ENCODE measurements at places on chromosomes 12 and 14.

- no peak for DNase-seq
Measured at GRCh38 chr12:105915997-105916759, 222.6 kb downstream of the NUAK1 start.

GRCh38 chr12:102879144-102879763, 37.8 kb downstream of the PAH start:
- no peak for DNase-seq

- no peak for DNase-seq
Measured at GRCh38 chr12:68560851-68561422, 49.8 kb upstream of the RAP1B start.

DNA sequence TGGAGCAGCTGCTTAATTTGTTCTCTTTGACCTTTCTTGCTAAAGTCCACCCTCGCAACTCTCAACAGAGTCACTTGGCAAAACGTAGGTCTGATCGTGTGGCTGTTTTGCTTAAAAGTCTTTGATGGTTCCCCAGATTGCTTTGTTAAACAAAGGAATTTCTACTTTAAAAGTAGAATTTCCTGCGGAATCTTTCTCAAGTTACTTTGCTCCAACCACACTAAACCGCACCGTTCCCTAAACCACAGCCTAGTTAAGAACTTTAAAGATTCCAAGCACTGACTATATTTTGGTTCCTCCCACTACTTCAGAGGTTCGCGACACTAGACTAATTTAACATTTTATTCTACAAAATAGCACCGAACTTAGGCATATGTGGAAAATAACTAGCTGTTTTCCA, 114.8 kb upstream of the FGD4 start:
- no peak for DNase-seq

DNA sequence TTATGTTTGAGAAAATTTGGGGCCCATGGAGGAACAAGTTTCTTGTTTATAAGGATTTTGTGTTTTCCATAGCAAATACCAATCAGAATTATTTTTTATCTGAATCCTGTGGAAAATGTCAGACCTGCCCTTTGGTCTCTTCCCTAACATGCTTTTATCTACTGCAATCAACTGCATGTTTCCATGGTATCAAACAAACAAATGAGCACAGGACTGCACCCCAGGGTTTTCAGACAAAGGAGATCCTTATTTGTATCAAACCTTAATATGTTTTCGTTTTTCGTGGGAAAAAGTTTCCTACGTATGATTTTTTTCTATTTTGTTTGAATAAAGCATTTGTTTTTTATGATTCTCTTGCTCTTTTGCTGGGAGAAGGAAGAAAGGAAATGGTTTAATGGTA, 91.1 kb downstream of the GPR135 start:
- no peak for DNase-seq

DNA sequence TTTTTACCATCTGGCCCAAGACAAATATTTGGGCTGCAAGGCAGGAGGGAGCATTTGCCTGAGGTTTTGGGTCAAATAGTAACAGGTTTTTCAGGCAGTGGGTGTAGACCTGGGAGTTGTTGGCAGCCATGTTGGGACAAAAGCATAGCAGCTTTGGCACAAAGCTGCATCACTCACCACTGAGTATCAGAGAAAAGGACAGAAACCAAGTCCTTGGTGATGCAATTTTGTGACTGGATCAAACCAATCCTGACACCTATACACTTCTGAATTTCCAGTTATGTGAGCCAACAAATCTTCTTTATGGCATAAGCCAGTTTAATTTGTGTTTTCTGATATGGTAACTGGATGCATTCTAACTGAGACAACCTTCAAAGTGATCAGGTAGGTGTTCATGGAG, 144.8 kb upstream of the KRR1 start:
- no peak for DNase-seq

- DNase-seq = no peak
Measured at GRCh38 chr14:28323951-28324741, 442.4 kb upstream of the FOXG1 start.

GRCh38 chr12:127257366-127257935, 1009.5 kb upstream of the TMEM132C start:
- no peak for DNase-seq

GRCh38 chr14:101028971-101029667, 125.6 kb upstream of the RTL1 start:
- DNase-seq = no peak

DNA sequence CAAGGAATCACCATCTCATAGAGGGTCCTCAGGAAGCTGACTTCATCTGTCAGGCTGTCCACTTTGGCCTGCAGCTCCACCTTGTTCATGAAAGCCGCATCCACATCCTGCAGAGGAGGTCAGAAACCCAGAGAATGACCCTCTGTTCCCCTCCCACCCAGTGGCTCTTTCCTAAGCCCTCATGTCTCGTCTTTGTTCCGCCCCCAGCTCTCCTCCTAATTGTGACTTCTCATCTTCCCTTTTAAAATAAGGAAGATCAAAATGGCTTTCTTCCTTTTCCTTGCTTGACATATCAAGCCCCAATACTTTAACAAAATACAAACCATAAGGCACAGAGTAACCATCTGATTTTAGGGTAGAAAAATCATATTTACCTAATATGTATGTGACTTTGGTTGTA, 4.4 kb downstream of the KRT76 start:
- no peak for DNase-seq

DNA sequence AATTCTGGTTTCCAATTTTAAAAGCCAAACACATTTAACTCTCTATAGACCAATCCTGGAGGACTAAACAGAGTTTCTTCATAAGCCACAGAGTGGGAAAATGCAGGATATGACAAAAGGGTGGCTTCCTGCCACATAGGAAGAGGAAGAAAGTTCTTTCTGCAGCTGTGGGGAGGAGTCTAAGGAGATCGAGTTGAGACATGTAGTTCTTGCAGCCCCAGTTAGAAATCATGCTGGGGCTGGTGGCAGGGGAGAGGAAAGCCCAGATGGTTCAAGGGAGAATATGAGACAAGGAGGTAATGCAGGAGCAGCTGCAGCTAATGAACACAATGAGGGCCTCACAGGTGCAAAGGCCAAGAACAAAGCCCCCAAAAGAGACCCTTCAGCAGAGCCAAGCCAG, 85.0 kb upstream of the ARID2 start:
- DNase-seq = no peak

DNA sequence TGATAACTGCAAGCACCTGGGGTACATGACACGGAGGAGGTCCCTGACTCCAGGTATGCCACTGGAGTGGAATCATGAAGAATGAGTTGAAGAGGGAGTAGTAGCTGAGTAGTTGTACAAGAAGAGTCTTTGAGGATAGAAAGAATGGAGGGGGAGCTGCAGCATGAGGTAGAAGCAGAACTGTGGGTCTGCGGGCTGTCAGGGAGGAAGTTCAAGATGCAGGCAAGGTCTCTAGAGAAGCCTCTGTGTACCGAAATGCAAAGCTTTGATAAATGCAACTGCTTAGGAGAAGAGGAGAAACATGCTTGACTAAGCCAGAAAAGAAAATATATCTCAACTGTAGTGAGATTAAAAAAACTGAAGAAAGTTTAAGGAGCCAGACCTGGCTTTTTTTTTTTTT, 91.5 kb downstream of the CPNE8 start:
- DNase-seq = no peak

- no peak for DNase-seq
Measured at GRCh38 chr12:29374913-29375312, 6.1 kb downstream of the ERGIC2 start.

DNA sequence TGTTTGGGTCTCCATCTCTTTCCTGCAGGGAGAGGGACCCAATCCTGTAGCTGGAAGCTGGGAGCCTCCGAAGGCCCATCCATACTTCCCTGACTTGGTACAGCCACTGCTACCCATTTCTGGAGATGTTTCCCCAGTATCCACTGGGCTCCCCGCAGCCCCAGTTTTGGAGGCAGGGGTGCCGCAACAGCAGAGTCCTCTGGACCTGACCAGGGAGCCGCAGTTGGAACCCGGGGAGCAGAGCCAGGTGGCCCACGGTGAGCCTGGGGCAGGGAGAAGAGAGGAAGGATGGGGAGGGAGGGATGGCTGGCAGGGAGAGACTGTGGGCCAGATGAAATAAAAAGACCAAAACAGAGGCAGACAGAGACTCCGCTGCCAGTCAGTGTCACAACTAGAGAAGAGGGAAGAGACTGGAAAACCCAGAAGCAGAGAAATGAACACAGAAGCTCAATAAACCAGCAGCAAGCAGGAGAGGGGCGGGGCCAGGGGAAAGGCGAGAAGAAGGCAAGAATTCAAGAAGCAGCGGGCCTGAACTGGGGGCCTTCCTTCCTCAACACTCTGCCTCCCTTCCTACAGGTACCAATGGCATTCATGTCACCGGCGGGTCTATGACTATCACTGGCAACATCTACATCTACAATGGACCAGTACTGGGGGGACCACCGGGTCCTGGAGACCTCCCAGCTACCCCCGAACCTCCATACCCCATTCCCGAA, 6.3 kb downstream of the LTBR start:
- DNase-seq = no peak

DNA sequence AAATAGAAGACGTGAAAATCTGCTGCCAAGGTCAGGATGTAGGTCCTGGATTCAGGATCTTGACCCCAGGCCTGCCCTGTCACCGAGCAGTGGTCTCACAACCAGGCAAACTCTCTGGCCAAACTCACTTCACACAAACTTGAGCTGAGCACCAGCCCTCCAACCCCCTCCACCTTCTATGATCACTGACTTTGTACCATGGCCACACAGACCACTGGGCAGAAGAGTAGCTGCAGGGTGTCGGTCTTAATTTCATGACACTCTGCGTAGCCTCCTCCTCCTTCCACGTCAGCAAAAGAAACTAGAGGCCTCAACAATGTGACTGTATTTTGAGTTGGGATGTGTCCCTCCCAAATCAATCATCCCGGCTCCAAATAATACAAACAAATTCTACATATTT, 7.2 kb upstream of the TBX3 start:
- DNase-seq = no peak

DNA sequence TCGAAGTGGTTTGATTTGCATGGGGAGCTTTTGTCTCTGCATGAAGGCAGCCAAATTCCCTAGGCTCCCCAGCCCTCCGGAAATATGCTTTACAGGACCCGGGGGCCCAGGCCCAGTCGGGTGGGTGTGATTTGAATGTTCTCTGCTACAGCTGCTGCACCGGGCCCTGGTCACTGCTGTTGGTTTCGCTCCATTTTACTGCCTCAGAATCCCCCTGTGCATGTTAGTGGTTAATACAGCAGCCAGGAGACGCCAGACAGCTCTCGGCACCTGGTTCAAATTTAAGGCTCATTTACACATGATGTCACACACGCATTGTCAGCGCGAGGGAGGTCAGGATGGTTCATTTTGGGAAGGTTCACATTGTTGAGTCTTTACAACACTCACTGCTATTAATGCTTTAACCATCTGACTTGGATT, 99.6 kb downstream of the SLC38A6 start:
- no peak for DNase-seq

DNA sequence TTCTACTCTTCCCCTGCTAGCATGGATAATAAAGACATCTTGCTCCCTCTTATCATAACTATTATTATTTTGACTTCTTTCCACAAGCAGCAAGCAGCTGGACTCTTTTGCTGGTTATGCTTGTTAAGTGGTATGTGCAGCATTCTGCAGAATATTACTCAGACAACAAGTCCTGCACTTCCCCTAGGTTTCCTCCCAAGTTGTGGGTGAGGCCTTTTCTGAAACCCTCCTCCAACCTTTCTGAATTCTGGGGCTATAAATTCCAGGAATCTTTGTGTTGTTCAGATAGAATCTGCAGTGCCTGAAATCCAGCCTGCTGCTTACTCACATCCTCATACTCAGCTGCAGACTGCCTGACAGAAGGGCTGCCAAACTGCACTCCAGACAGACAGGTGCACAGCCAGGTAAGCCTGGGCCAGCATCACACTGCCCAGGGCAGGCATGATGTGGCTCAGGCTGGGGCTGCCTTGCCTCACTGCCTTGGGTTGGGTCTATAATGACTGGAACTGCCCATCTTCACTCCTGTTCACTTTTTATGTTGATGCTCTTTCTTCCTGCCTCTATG, 6.2 kb upstream of the DHRS2 start:
- no peak for DNase-seq

DNA sequence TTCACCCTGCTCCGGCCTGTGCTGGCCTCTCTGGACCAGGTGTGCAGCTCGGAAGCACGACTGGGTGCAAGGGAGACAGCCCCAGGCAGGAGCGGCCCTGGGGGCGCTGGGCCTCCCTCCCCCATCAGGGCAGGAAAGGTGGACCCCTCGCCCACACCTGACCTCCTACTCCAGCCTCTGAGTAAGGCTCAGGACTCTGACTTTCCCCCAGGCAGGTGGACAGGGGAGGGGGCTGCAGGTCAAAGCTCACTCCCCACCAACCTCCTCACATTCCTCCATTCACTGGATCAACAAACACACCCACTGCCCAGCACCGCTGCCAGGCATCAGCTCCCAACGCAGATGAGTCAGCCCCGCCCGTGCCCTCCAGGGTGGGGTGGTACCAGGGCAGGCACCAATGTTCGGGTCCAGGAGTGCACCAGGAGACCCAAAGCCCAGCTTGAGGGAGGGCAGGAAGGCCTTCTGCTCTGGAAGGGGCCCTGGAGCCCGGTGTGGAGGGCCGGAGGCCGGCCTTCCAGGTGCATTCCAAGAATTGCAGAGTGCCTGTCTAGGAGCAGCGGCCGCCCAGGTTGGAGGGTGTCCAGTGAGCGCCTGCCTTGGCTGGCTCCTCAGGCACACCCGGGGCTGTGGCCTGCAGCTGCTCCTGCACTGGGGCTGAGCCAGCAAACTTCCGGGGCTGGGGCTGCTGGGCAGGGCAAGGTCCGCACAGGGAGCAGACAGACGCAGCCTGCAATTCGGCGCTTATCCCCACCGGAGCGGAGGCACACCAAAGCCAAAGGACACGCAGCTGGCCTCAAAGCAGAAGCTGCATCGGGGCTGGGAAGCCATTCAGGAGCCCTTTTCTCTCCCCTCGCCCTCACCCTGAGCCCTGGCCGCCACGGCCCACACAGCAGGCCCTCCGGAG, 1.6 kb upstream of the INF2 start:
- DNase-seq = no peak

DNA sequence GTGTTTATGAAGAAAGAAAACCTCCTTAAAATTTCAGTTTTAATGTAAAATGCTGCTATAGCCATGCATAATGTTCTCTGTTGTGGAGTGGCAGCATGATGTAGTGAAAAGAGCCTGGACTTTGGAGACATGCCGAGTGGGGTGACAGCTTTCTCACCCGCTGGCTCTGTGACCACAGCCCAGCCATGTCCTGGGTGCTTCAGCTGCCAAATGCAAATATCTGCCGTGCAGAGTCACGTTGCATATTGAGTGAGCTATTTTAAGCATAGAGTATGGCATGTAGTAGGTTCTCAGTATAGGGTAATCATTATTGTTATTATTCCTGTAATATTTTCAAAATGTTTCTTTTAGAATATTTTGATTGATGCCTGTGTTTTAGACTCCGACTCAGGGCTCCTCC, 15.5 kb upstream of the TCTN2 start:
- DNase-seq = no peak

GRCh38 chr14:104752423-104752734, 568 bp upstream of the SIVA1 start:
- DNase-seq = no peak

GRCh38 chr14:90060965-90061684, 669 bp upstream of the KCNK13 start:
- no peak for DNase-seq

- no peak for DNase-seq
Measured at GRCh38 chr14:32377046-32377646, 48.0 kb downstream of the AKAP6 start.
